ENCODE measurements at places on chromosomes 7 and 10.

- no peak for DNase-seq
These were observed 108.8 kb downstream of the ADAM22 start for GRCh38 chr7:88042803-88043202.

- DNase-seq, result no peak
These were observed 7.9 kb downstream of the LUC7L2 start for GRCh38 chr7:139367438-139368155.

DNA sequence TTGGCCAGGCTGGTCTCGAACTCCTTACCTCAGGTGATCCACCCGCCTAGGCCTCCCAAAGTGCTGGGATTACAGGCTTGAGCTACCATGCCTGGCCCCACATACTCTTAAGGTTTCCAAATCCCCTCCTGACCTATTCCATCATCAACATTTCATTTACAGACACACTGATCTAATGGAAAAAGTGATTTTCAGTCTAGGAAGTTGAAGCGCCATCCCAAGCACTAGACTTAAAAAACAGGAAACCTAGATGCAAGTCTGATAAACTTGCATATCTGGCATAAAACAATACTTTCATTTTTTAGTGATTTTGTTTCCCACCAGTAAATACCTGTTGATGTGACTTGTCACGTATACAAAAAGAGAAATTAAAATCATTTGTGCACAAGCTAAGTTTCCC is 44.0 kb downstream of the DNMBP start:
- no peak for DNase-seq

DNA sequence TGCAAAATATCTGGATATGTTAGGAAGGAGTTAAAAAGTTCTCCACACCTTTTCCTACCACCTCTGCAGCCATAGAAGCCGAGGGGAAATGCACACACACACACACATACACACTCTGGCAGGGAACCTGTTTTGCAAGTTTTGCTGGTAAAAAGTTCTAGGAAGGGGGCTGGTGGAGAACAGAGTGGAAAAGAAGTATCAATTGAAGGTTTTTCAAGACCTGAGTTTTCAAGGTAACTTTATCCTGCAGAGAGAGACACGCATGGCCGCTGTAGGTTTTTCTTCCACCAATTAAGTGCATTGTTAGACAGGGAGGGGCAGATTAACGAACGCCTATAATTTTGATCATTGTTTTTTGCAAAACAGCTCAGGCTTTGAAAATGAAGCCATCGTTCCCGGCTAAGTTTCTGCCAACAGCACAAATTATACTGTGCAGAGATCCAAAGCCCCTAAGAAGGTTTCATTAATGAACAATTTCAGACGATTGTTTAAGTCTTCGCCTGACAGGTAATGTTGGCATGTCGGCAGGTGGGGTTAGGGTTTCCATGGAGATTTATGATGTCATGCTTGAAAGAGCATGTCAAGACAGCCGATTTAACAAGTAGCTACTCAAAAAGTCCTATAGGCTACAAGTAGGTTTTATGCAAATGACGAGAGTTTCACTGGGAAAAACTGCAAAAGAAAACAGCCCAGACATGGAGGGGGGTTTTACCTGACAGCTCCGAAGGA is 29.7 kb downstream of the KIAA1217 start:
- DNase-seq, result no peak

- DNase-seq, result no peak
These were observed 11.1 kb upstream of the SORBS1 start for GRCh38 chr10:95572131-95572820.

- no peak for DNase-seq
These were observed 81.4 kb downstream of the HECW1 start for GRCh38 chr7:43193893-43194292.

- DNase-seq, result no peak
These were observed 441.9 kb upstream of the NPVF start for GRCh38 chr7:25669961-25670841.

GRCh38 chr7:51060536-51060935 is 256.1 kb downstream of the COBL start:
- DNase-seq, result no peak

DNA sequence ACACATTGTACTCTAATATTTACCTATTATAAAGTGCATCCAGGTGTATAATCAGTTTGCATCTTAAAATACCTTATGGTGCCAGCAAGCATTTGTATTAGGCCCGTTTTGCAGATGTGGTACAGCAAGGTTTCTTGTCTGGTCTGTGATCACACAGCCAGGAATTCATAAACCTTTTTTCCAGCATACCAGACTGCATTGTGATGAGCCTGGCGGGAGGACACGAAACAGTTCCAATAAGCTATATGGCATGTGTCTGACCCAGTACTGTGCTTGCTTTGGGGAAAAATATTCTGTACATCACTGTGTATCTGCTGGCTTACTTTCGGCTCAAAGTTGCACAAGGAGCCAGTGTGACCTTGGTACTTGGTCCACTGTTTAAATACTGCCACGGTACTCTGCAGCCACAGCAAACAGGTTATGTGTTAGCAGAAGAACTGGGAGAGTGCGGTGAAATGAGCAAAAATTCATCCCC is 36.3 kb downstream of the CHN2 start:
- no peak for DNase-seq

- DNase-seq, result no peak
These were observed 233.6 kb downstream of the BAMBI start for GRCh38 chr10:28910956-28911355.

GRCh38 chr10:133307776-133308420 is 774 bp downstream of the TUBGCP2 start:
- peak; percentile 86 for DNase-seq

- DNase-seq, result no peak
These were observed 4.1 kb downstream of the JCAD start for GRCh38 chr10:30055226-30055662.

DNA sequence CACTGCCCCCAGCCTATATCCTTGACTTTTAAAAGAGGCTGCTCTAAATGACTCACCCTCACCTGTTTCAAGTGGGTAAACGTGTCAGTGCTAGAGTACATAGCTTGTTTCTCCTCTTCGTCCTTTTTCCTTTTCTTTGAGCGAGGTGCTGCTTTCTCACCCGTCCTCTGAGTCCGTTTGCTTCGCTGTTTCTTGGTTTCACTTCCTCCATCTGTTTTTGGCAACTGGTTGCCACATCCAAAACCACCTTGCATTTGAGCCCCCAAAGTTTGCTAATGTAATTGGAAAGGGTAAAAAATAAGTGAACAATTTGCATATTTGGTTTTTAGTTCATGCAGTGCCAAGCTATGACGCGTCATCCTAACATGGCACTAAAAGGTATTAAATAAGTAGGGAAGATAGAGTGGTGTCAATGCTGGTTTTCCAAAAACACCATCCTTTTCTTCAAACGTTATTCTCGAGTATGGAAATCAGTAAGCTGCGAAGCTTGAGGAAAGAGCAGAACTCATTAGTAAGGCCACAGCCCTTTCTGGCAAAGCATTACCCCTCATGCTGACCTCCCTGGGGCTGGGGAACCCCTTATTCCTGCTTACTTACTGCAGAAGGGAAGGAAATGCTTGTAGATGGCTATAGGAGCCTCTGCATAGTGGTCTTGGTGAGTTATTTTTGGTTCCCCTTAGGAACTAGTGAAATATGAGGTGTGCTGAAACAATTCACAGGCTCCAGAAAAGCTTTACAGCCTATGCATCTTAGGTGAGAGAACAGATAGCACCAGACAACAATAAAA is 133.5 kb downstream of the GALNT11 start:
- DNase-seq, result no peak

DNA sequence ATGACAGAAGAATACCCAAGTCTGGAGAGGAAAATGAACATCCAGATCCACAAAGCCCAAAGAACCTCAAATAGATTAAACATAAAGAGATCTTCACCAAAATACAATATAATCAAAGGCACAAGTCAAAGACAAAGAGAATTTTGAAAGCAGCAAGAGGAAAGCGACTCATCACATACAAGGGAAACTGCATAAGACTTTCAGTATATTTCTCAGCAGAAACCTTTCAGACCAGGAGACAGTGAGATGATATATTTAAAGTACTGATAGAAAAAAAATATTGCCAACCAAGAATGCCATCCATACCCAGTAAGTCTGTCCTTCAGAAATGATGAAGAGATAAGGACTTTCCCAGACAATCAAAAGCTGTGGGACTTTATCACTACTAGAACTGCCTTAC is 81.5 kb upstream of the GALNT17 start:
- no peak for DNase-seq

DNA sequence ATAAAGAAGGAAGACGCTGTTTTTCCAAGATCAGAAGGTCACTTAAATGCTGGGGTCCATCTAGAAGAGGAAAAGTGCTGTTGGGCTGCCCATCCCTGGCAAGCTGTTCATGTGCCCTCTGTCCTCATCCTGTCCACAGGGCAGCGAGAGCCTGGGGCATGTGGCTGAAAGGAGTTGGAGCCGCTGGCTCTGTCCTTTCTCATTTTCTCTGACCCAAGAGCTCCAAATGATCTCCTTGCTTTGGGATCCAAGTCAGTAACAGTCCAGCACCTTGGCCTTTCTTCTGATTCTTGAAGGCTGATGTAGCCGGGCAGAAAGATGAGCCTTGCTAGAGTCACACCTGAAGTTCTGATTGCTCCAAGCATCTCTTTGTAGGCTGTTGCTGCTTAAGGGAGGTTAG is 44.4 kb downstream of the SPDYE5 start:
- DNase-seq, result no peak

GRCh38 chr7:1644341-1645070 is 25.6 kb upstream of the ELFN1 start:
- no peak for DNase-seq

DNA sequence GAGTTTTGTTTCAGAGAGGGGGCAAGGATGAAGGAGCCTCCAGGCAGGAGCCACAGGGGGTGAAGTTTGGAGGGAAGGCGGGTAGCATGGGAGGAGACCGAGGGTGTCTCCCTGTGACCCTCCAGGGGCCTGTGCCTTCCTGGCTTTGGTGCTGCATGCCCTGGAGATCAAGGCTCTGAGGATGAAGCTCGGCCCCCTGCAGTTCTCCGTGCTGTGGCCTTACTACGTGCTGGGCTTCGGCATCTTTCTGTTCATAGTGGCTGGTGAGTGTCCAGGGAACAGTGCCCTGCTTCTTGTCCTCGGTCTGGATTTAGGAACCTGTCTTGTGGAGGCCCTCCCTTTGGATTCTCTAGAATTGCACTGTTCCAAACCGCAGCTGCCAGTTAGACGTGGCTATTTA is 9.2 kb upstream of the ZSCAN25 start:
- no peak for DNase-seq
